ENCODE measurements at places on chromosomes 3 and 15.

GRCh38 chr3:27596334-27596841, 112.2 kb upstream of the SLC4A7 start:
- peak; percentile 78 for DNase-seq

DNA sequence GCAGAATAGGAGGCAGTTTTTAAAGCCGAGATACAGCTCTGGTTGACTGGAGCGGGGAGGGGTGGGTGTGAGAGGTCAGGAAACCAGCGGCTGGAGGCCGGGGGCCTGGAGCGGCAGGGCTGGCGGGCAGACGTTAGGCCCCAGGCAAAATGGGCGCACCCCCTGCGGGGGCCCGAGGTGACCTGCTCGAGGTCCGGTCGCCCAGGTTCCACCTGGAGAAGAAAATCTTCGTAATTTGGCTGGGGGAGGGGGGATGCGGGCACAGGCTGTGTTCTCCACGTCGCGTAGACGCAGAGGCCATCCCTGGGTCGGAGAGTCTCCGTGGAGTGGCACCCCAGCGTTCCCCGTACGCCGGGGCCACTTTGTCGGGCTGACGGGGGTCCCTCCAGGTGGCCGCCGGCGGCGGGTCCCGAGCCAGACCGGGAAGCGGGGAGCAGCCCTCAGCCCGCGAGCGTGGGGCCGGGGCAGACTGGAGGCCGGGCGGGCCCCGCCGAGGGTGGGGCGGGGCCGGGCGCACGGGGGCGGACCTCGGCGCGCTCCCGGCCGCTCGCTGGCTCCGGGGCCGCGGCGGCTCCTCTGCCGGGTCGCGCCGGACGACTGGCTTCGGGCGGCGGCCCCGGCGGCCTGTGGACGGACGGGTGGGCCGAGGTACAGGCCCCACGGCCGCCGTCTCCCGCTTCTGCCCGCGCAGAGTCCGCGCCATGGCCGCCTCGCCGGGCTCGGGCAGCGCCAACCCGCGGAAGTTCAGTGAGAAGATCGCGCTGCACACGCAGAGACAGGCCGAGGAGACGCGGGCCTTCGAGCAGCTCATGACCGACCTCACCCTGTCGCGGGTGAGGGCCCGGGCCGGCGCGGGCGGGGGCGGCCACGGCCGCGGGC, at the start of gene CRTC3:
TSS of gene CRTC3 (plus strand) at position 553 of the 879 bp plus-strand sequence. CDS start at position 702, 149 bp downstream.
- DNase-seq: peak; percentile 41

DNA sequence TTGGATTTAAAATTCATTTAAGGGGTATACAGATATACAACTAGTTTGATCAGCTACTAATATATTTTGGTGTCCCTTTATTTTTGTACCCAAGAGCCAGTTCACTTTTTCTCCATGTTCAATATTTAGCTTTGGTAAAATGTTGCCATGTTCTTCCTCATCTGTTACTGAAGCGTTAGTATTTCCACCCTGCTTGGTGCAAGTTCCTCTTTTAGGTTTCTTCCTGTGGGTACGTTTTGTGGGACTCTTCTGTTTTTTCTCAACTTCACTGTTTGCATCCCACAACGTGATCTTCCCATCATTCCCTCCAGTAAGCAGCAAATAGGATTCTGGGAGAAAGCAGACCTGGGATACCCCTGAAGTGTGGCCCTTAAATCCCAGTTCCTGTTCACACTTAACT, 14.1 kb downstream of the WDR53 start:
- no peak for DNase-seq

DNA sequence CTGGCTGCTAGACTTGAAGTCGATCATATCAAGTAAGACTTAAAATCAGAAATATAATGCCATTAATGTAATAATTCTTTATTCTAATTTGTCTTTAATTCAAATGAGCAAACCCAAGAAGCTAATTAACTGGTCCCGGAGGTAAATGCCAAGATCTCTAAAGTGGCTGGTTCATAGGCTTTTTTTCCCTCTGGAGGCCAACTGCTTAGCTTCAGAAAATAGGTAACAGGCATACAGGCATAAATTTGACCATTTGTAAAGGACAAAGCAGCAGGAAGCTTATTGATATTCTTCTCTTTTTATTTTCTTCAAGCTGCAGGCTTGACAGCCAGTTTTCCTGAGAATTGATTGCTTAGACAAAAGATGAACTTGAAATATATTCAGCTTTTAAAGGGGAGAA, 158.6 kb upstream of the RAP2B start:
- no peak for DNase-seq

GRCh38 chr15:90497376-90497775, 32.3 kb upstream of the CRTC3 start:
- no peak for DNase-seq

- DNase-seq: peak; percentile 1
These were observed 160.5 kb upstream of the CHRNA7 start for GRCh38 chr15:31869686-31870307.

GRCh38 chr15:99307735-99308134, 56.5 kb downstream of the LRRC28 start:
- DNase-seq: no peak

GRCh38 chr3:72158639-72159326, 373.8 kb upstream of the PROK2 start:
- DNase-seq: no peak

GRCh38 chr3:135034291-135034768, 239.3 kb downstream of the EPHB1 start:
- DNase-seq: no peak

All from fibroblast of mammary gland (primary cell).